Naive thymus-derived CD4-positive, alpha-beta T cell (primary cell): ENCODE measurements at places on chromosomes 16 and 17. TPM values are rescaled to one million over a fixed set of nuclear protein-coding genes. Genes with fewer than 3 reads are reported as not detected.

GRCh38 chr16:92431-93339, 14.7 kb downstream of the MPG start:
- H3K27ac ChIP-seq: no peak overlapping the region
- no peaks in the 10 kb centered on the region for H3K27me3 ChIP-seq
- H3K4me3 ChIP-seq: no peak overlapping the region
- DNase-seq: no peak
- H3K4me1 ChIP-seq: no peaks in the 10 kb centered on the region

The MEIOC gene
- total RNA-seq: 0.10 and 0.27 TPM in 2 replicates

- H3K36me3 ChIP-seq: no peaks in the 10 kb centered on the region
- H3K27ac ChIP-seq: no peak overlapping the region
- H3K4me3 ChIP-seq: peak overlapping the region; percentile 62
- DNase-seq: peak; percentile 6
- H3K4me1 ChIP-seq: peaks cover 9% of the 10 kb centered on the region
Observed at GRCh38 chr17:21510686-21511362, 134.7 kb downstream of the KCNJ12 start.

The LRRC36 gene
- total RNA-seq: 0.50 TPM

The B4GALNT2 gene
- 0.05 TPM for total RNA-seq

DNA sequence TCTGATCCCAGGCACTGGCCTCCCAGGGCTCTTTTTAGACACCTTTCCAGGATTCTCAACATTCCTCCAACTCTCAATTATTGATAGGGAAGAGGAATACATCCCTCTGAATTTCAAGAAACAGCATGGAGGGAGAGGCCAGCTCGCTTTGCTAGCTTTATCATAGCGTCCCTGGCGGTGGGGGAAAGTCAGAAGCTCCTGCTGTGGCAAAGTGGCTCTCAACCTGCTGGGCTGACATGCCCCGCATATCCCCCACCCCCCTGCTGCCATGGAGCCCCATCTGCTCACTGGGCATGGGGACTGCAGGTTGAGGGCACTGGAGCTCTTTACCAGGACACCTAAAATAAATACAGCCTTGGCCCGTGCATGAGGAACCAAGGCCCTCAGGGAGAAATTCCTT, 140.3 kb downstream of the SLC39A11 start:
- H3K4me3 ChIP-seq: no peak overlapping the region
- H3K27ac ChIP-seq: no peak overlapping the region
- H3K36me3 ChIP-seq: no peaks in the 10 kb centered on the region
- H3K27me3 ChIP-seq: no peaks in the 10 kb centered on the region
- DNase-seq: no peak

GRCh38 chr16:8663192-8664089, 11.0 kb upstream of the ABAT start:
- H3K36me3 ChIP-seq: peaks cover 4% of the 10 kb centered on the region
- no peak overlapping the region for H3K4me3 ChIP-seq
- H3K27me3 ChIP-seq: no peaks in the 10 kb centered on the region

DNA sequence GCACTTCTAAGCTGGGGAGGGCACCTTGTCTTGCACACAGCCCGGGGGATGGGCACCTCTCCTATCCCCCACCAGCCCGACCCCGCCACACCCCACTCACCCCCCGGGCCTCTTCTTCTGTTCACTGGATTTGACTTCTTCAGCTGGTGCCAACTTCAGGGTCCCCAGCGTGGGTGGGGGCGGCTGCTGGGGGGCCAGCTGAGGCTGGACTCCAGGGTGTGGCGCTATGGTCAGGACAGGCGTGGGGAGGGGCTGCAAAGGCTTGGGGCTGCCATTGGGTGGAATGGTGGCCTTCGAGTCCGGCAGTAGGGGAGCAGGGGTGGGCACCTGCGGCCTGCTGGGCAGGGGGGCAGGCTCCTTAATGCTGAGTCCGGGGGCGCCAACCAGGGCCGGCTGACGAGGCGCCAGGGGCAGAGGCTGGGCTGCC, 6.1 kb downstream of the MNT start:
- peak overlapping the region; percentile 15 for H3K27ac ChIP-seq
- H3K4me1 ChIP-seq: peaks cover 67% of the 10 kb centered on the region
- H3K4me3 ChIP-seq: no peak overlapping the region
